ENCODE measurements at places on chromosomes 1 and 21.

GRCh38 chr1:239858057-239858456 is 233.6 kb upstream of the FMN2 start:
- DNase-seq = no peak

- no peak for DNase-seq
Measured at GRCh38 chr1:241219449-241219848, 137.6 kb downstream of the RGS7 start.

GRCh38 chr1:43830802-43831201 is 102.8 kb upstream of the ARTN start:
- DNase-seq = no peak

DNA sequence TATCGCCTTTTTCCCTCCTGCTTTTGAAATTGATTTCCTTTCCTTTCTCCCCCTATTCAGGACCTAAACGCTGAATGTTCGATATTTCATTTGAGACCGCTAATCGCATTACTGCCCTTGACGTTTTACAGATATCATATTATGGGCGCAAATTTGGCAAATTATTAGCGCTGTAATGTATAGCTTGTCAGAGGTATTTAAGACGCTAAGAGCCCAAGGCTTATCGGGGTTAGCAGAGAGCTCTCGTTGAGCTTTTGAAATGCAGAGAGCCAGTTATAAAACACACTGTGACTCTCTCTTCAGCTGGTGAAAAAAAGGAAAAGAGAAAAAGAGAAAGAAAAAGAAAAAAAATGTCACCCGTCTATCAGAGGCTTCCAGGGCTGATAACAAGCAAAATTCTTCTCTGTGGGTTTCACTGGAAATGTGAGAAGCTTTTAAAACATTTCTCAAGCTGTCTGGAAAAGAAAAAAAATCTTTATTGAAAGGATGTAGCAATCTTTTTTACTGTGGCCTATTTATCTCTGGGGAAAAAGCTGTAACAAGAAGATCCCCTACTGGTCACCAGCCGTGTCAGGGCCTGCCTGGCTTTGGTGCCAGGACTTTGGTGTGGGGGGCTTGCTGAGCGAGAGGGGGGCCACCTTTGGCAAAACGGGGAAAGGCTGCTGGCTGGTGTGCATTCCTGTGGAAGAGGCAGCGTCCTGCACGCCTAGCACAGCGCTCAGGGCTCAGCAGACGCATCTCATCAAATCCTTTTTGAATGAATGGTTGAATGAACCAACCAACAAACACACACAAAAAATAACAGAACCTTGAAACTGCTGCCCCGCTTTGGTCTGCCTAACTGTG is 119.8 kb downstream of the RNF220 start:
- no peak for DNase-seq

DNA sequence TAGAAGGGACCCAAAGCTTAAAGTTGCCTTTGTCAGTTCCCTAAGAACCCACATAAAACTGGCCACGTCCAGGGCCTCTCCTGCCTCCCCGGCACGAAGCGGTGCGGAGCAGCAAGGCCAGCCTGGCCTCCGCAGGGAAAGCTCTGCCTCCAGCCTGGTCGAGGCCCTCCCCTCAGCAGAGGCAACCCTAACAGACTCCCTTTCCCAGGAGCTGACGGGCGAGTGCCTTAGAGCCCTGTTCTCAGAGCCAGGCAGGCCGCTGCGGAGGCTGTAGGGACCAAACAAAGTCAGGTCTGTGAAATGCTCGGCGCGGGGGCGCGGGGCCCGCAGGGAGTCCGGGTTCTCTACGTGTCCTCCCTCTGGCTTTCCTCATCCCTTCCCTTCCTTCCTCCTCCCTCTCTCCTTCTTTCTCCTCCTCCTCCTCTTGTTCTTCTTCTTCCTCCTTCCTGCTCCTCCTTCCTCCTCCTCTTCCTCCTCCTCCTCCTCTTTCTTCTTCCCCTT is 40.7 kb downstream of the RIPK4 start:
- DNase-seq = no peak

DNA sequence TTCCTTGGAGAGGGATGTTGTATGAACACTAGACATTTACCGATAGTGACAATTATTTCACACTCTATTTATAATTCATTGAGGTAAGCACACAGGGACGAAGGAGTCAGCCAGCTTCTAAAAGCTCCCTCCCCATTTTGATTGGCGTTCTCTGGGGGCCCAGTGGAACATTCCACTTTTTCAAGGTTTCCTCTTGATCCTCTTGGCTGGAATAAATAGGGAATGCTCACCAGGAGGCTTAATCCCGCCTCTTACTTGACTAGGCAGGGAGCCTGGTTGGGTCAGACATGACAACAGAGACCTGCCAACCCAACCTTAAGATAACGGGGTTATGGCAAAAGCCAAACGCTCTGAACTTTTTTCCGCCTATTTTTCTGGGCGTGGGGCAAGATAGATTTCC is 974 bp downstream of the ACTN2 start:
- no peak for DNase-seq

- no peak for DNase-seq
Measured at GRCh38 chr1:159853417-159854115, 8.9 kb downstream of the VSIG8 start.

GRCh38 chr1:193929374-193930033 is 743.1 kb upstream of the B3GALT2 start:
- no peak for DNase-seq

DNA sequence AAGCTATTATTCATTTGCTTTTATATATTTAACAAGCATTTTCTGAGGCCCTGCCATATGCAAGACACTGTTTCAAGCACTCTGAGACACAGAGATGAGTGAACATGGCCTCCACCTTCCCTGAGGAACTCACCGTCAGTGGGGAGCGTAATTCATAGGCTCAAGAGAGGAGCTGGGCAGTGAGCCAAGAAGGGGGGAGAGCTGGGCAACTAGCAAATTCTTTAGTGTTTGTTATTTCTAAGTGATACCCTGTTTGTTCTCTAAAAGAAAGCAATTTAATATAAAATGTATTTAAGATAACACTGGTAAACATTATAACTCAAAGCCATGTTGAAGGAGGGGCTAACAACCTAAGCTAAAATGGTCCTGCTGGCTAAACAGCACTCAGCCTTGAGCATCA is 119.2 kb upstream of the NGF start:
- DNase-seq = no peak

DNA sequence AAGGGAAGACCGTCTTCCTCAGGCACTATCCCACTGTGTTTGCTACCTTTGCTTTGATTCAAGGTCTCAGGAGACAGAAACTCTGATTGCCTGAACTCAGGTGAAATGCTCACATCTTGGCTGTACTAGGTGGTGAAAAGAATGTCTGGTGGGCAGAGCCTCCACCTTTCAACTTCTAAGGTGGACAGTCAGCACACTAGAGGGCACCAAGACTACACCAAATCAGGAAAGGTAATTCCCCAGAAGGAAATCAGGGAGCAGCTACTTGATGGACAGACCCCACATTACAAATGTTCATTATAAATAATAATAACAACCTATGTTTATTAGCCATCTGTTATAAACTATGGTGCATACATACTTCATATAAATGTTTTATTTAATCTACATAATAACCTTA is 220.9 kb downstream of the ATG4C start:
- no peak for DNase-seq

DNA sequence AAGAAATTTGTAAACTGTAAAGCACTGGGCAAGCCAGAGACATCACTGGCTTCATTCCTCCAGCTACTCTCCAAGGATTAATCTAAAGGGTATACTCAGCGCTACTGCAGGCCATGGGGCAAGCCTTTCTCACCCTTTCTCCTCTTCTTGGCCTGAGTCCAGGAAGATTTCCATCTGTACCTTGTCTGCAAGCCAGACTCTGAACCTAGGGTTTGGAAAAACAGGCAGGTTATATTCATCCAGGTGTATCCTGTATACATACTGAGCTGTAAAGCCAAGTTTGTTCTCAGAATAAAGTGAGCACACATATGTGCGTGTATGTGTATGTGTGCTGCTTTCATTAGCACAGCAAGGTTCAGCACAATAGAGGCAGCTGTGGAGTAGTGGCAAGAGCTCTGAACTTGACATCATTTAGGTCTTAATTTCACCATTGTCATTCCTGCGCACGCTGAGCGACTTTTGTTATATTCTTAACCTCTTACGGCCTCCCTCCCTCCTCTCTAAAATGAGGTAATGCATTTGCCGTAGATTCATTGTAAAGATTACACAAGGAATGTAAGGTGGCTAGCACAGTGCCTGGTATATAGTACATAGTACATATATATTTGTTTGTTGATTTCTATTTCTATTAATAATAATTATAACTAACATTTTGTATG is 128.1 kb upstream of the JUN start:
- no peak for DNase-seq

- DNase-seq = no peak
Measured at GRCh38 chr21:21734088-21734487, 735.9 kb downstream of the NCAM2 start.

- no peak for DNase-seq
Measured at GRCh38 chr1:219412772-219413171, 200.1 kb downstream of the ZC3H11B start.
